Peyer's patch (tissue), 4 donors: ENCODE measurements at places on chromosomes 3 and 15.

GRCh38 chr15:67941648-67942310, 101.9 kb upstream of the RNU6-1 start:
- DNase-seq = no peak

GRCh38 chr15:36407647-36408046, 171.8 kb upstream of the CDIN1 start:
- no peak for DNase-seq

- no peak for DNase-seq
These were observed 79.0 kb downstream of the EPHA3 start for GRCh38 chr3:89186456-89186855.

DNA sequence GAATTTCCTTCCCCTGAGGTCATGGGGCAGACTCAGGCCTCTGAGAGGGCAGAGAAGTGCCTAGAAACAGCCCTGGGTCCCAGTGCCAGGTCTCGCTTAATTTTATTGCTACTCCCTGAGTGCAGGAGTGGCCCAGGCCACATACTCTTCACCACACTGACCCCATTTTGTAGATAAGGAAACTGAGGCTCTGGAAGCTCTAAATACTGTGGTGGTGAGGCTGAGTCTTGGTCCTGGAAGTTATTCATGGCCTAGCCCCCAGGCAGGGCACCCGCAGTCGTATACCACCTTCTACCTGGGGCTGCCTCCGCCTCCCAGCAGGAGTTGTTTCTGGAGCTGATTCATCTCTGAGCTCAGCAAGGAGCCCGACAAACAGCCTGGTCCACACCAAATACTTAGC, 9.8 kb downstream of the ATP2B2 start:
- no peak for DNase-seq

GRCh38 chr15:66721501-66721937, 19.5 kb downstream of the SMAD6 start:
- DNase-seq = no peak

GRCh38 chr3:45795882-45796765, at the start of gene SLC6A20:
Gene SLC6A20, minus strand, starts transcription at chr3:45796536. Its CDS starts 117 bp downstream, at chr3:45796419.
- DNase-seq = peak; percentile 86

DNA sequence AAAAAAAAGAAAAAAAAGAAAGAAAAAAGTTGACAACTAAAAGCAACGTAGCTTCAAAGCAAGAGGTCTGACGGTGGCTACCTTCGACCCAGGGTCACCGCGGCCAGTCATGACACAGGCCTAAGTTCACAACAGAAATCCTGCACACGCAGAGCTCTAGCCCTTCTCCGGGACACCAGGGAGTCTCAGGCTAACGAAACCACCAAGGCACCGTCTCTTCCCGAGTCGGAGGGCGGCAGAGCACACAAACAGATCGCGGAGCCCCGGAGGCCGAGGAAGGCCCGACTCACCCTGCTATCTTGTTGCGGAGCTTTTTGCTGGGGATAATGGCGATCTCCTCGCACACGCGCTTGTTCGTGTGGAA, 584 bp downstream of the RPS17 start:
- no peak for DNase-seq

DNA sequence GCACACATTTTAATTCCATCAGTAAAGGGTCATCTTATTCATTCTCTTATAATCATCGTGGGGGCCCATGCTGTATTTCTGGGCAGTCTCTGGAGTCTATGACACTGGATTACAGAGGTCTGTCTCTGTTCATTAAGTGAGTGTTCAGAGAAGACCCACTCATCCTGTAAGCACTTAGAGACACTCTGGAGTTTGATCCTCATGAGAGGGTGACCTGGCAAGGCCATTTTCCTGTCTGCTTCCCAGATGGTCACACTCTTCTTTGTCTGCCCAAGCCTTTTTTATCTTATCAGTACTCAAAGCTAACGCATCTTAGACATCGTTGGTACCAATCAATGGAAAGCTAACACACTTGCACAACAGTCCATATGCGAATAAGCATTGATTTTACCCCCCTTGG, 333.1 kb downstream of the RORA start:
- no peak for DNase-seq

DNA sequence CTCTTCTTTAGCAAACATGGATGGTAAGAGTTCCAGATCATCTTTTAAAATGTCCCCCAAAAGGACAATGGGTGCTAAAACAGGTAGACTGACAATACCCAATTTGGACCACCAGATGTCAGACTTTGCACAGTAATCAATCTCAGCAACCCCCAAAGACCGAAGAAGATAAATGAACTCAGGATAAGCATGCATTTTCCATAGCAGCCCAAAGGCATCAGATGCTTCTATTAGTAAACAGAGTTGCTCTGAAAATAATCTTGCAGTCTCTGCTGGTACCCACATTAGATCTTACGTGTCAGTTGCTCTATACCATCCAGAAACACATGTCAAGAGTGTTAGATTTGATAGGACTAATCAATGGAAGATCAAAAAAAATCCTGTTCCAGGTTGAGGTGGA, 20.6 kb downstream of the MYH15 start:
- peak; percentile 21 for DNase-seq

DNA sequence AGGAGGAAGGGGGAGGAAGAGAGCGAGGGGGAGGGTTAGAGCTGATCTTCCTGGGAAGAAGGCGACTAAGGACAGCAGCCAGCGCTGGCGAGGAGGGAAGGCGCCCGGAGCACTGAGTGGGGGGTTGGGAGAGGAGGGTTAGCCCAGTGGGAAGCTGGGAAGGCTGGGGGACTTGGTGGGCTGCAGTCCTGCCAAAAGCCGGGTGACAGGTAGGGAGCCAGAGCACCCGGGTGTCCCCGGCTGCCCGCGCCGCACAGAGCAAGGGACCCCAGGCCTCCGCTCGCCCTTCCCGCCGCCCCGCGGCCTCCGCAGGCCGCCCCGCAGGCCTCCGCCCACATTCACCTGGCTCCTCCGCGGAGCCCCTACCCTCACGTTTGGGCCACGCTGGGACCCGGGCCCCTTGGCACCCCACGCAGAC, 448 bp downstream of the SLC12A8 start:
- DNase-seq = no peak

GRCh38 chr3:73950865-73951558, 326.3 kb upstream of the PDZRN3 start:
- no peak for DNase-seq

GRCh38 chr3:134743006-134743405, 52.1 kb upstream of the EPHB1 start:
- no peak for DNase-seq

DNA sequence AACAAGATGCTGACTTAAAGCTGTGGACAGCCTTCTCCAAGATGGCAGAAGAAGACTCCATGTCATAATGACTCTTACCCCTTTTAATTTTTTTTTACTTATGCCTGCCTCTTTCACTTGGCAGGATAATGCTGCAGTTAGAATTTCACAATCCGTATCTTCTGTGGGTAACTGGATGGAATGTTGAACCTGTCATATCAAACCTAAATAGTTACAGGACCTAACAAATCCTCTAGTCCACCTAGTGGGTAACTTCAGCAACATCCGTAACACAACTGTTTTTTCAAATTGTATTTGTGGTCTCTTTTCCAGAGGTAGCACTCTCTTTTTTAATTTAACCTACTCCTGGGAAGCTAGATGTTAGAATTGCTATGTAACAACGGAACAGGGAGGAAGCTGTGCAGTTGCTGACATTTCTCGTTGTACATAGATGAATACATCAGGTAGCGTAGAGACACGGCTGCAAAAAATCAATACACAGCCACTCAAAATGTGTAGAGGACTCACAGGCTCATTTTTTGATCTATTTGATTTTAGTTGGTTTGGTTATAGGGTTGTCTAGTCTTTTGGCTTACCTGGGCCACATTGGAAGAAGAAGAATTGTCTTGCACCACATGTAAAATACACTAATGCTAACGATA, 43.9 kb upstream of the TRPM1 start:
- no peak for DNase-seq

DNA sequence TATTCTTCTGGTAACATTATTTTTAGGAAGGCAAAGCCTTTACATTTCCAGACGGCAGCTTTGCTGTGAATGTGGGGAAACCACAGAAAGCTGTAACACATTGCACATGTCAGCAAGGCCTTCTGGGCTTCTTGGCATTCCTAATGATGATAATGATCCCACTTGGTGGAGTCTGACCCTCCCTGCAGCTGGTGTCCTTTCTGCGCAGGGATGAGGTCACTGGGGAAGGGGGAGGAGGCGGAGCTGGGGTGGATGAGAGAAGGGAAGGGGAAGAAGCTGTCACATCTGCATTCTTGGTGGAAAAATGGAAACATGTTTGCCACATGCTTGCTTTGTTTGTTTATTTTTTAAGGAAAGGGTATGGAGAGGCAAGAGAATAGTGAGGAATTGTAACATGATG, 68.6 kb downstream of the FILIP1L start:
- no peak for DNase-seq

DNA sequence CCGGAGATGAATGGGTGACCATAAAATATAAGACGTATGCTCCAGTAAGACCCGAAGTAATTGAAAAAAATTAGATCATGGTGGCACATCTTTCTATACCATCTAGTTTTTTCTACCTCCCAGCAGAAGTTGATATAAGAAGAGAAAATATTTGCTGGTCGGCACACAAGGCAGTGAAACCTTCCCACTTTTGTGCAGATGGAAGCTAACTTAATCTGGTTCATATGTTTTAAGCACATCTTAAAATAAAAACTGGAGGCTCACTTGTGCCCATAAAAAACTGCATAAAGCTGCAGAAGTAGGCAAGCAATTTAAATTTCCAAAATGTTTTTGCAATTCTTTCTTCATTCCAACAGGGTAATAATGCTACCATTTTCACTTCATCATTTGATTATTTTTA, 449.2 kb downstream of the CNTN3 start:
- no peak for DNase-seq

DNA sequence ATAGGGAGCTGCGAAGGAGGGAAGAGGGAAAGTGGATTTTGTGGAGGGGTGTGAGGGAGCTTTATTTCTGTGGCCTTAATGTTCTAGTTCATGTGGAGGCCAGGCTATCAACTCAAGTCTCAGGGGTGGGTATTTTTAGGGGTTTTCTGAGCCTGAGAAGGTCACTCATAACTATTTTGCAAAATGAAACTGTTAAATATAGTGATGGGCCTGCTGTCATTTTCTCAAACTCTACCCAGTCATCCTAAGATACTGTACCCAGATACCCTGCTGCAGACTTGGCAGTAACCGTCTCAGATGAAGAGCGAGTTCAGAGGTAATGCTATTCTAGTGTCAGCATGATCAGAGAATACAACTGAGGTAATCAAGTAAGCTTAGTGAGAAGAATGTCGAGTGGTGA, 545.0 kb upstream of the TBL1XR1 start:
- no peak for DNase-seq

DNA sequence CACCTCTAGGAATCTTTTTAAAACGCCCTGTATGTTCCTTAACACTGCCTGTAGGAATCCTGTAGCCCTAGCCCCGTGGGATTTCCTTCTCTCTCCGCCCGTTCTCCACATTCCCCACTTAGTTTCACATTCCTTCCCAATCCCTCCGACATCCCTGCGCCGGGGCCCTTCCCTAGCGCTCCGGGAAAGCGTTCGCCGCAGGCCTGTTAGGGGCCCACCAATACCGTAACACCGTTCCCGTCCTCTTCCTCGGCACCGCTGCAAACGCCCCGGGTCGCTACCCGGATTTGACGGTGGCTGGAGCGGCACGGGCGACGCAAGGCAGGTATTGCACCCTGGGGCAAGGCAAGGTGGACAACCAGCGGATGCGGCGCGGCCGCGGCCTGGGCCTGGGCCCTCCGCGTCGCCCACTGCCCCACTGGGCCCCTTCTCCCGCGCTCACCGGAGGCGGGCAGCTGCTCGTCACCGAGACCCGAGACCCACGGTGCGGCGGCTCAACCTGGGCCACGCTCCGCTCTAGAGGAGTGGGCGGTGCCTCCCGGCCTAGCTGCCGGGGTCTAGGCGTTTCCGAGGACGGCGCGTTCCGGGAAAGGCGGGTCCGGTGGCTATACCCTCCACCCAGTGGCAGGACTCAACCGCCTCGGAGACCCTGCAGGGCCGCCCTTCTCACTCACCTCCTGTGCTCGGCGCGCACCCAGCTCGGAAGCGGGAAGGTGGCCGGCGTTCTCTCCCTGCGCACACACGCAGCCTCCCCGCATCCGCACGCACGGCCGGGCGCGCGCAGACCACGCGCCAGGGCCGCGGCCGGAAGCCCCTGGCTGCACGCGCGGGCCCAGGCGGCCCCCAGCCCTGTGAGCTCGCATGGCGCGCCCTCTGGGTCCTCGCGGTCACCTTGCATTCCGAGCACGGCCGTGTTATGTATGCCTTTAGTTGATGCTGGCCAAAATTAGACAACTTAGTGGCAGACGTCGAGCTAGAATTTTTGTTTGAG, at the start of gene B3GALNT1:
Gene B3GALNT1, minus strand, starts transcription at position 789 of the 991 bp plus-strand sequence. CDS start 18,595 bp downstream, outside the sequence.
- DNase-seq = no peak

DNA sequence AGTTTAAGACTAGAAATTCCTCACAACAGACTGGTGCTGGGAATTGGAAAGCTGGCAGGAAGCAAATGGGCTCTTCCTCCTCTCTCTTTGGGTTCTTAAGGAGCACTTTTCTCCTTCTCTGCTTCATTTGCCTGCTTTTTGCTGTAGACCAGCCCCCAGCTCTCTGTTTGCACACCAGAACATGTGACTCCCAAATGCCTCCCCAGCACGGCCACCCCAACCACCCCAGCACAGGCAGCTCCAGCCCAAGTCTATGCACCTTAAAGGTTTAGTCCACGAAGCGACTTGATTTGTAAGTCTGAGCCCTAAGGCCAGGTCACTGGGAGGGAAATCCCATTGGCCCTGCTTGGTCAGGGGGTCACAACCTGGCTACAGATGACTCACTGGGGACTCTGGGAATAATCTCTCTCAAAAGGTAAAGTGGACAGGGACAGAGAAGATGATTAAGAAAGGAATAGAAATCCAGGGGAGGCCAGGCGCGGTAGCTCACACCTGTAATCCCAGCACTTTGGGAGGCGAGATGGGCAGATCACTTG, 377.8 kb upstream of the PROK2 start:
- no peak for DNase-seq

DNA sequence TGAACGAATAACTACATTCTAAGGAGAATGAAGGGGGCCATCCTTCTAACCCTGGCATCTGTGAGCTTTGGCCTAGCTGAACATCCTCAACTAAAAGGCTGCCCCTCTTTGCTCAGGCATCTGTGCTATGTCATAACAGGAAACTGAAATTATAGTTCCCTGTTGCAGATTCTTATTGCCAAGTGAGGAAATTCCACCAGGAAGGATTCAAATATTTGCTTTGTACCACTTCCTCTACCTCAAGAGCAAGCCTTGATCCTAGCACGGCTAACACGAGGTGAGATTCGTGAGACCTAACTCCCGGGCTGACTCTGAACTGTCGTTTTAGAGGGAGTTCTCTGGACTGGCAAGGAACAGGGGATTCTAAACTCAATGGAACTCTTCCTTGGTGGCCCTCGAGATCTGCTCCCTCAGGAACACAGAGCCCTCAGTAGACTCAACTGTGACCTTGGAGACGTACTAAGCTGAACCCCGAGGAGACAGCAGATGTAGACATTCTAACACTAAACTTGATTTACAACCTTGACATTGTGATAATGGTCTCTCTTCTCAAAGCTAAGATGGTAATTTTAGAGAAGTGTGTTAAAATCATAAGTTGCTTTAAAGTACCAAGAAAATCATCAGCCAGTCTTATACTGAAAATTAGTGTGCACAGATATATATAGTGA, 4.2 kb downstream of the SPG21 start:
- DNase-seq = no peak
